ENCODE measurements at places on chromosomes 3 and 15.

DNA sequence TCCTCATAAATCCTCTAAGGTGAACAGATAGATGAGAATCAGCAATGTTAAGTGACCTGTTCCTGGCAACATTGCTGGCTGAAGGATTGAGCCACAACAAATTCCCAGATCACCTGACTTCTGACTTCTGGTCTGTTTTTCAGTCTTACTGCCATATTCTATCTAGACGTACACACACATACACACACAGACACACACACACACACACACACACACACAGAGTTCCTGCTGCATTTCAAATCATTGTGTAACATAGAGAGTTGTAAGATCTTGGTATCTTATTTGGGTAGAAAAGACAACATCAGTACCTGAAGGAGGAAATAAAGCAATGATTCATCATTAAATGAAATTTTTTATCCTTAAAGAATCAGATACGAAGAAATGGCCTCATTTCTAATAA, 342.6 kb downstream of the MFSD1 start:
- no peak for DNase-seq

- DNase-seq = no peak
Observed at GRCh38 chr15:78950902-78951840, 6.3 kb upstream of the CTSH start.

DNA sequence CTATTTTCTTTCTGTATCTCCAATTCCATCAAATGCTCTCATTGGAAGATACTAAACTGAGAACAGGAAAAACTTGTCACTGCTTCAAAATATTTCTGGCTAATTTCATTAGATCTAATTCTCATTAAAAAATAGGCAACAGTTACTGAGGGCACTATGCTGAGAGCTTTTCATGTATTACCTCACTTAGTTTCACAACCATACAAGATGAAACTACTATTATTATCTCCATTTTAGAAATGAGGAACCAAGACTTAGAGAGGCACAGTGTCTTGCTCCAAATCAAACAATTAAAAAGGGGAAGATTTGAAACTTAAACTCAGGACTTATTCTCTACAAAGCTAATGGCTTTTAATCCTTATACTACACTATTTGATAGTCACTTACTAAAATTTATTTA, 7.2 kb upstream of the OTOL1 start:
- DNase-seq = no peak

DNA sequence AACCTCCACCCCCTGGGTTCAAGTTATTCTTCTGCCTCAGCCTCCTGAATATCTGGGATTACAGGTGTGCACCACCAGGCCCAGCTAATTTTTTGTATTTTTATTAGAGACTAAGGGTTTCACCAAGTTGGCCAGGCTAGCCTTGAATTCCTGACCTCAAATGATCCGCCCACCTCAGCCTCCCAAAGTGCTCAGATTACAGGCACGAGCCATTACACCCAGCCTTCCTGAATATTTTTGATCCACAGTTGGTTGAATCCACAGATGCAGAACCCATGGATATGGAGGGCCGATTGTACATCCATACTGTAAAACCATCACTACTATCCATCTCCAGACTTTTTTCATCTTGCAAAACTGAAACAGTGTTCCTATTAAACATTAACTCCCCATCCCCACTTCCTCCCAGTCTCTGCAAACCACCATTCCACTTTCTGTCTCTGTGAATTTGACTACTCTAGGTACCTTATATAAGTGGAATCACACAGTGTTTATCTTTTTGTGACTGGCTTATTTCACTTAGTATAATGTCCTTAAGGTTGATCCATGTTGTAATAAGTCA, 8.2 kb upstream of the TMEM62 start:
- DNase-seq = no peak

DNA sequence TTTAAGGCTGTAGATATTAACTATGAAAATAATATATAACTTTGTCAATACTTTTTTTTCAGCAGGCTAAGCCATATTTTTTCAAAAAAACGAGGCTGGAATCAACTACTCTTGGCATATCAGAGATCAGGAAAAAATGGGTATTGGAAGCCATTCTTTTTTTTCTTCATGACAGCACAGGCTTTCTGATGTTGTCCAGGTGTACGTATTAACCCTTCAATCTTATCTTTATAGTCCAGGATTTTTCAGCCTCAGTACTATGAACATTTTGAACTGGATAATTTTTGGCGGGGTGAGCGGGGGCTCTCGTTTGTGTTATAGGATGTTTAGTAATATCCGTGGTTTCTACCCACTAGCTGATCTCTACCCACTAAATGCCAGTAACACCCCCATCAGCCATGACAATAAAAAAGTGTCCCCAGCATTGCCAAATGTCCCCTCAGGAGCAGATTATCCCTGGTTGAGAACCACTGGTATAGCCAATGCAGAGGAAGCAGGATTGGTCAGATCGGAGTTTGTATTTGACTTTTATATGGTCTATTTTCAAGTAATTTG, 52.0 kb downstream of the PLCL2 start:
- no peak for DNase-seq

DNA sequence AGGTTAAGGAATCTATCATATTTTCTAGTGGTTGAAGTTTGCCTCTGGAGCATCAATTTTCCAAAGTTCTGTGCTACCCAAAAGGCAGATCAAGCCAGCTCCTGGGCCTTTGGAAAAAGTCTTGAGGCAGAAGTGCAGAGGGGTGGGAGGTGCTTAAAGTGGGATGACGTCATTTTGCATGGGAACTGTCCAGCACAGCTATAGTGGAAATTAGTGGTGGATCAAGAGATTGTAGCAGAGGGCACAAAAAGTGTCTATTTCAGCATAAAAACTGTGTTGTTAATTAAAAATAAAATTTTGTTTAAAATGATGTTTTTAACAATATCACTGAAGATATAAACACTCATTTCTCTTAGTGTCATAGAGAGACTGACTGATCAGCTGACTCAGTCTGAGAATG, 221.9 kb downstream of the LRRN1 start:
- no peak for DNase-seq

- DNase-seq = no peak
Observed at GRCh38 chr3:68728343-68728742, 204.0 kb downstream of the TAFA4 start.

- no peak for DNase-seq
Observed at GRCh38 chr3:193831495-193832455, 238.8 kb downstream of the OPA1 start.

- DNase-seq = no peak
Observed at GRCh38 chr3:61638741-61639140, 77.4 kb downstream of the PTPRG start.

DNA sequence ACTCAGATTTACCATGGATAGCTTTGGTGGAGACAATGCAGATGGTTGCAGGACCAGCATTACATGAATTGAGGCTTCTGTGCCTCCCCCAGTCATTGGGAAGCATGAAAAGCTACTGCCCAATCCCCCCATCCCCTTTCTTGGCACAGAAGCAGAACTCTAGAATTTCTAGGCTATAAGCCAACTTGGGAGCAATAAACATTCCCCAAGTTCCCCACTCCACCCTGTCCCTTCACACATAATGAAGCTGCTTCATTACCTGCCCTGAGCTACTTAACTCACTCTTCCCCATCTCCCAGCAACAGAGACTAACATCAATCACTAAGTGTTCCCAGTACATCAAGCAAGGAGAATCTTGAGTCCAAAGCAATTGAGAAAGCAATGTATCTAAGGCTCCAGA, 164.5 kb downstream of the RORA start:
- peak; percentile 23 for DNase-seq

DNA sequence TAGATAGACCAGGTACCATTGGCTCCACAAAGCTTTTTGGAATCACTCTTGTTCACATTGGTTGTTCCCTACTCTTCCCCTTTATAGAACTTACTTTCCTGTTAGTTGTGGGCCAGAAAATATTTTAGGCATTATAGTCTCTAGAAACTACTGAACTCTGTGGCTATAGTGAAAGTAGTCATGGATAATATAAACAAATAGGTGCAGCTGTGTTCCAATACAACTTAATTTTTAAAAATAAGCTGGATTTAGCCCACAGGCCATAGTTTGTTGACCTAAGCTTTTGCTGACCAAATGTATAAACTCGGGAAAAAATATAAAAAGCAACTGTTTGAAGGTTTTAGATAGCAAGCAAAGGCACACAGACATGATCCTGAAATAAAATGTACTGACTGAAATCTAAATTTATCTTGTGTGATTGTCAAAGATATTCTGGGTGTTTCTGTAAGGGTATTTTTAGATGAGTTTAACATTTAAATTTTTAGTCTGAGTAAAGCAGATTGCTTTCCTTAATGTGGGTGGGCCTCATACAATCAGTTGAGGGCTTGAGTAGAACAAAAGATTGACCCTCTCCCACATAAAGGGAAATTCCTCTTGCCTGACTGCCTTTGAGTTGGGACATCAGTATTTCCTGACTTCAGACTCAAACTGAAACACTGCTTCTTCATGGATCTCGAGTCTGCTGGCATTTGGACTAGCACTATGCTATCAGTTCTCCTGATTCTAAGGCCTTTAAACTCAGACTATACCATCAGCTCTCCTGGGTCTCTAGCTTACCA, 13.2 kb downstream of the IQCB1 start:
- DNase-seq = no peak

- DNase-seq = no peak
Observed at GRCh38 chr15:46622851-46623250, 988.0 kb downstream of the SQOR start.
